ENCODE measurements at places on chromosomes 3 and 15.

- DNase-seq: peak; percentile 45
Measured at GRCh38 chr3:20039765-20040547, at the start of gene KAT2B. Gene KAT2B (plus strand): TSS chr3:20040446. CDS start chr3:20040478, 32 bp downstream.

DNA sequence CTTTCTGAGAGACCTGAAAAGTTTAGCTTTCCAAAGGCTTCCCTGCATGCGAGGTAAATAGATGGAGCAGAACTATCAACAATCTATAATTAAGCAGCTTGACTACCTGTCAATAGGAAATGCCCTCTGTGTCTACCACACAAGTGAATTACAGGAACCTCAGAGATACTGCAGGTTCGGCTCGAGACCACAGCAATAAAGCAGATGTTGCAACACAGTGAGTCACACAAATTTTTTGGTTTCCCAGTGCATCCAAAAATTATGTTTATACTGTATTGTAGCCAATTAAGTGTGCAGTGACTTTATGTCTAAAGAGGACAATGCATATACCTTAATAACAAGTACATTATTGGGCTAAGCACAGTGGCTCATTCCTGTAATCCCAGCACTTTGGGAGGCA lies 252.0 kb downstream of the UBE2E2 start:
- DNase-seq: no peak

DNA sequence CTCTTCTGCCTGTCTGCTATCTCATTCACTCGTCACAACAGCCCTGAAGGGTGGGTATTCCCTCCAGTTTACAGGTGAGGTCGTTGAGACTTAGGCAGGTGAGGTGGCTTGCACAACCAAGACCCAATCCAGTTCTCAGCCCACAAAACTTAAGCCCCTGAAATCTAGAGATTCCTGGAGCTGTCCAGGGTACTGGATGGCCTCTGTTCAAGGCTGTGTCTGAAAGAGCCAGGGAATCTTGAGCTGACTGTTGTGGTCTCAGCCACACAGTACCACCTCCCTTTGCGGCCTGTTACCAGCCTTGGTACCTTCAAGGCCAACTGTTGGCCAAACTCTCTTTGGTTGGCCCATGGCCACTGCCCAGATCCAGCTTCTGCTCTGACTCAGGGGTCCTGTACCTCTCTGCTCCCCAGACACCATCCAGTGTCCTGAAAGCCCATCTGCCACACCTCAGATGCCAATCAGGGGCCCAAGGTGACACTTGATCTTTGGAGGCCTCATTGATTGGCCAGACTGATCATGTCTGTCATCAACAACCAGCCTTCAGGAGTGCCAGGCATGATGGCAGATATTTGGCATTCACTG lies 10.9 kb upstream of the FAM107A start:
- DNase-seq: no peak

- DNase-seq: no peak
Measured at GRCh38 chr15:99447497-99448371, 118.0 kb upstream of the MEF2A start.

DNA sequence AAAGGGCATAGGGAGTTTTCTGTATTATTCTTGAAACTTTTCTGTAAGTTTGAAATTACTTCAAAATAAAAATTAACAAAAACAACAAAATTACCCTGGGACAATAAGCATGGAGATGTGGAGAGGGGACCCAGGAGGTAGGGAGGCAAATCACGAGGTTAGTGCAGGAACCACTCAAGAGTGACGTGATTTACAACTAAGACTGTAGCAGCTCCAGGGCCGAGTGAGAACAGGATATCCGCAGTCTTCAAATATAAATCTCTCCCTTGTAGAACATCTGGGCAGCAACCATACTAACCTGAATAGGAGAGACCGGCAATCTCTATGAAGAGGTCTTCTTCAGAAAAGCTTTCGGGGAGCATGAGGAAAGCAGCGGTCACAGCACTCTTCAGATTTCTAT lies 17.3 kb downstream of the TAMM41 start:
- no peak for DNase-seq

DNA sequence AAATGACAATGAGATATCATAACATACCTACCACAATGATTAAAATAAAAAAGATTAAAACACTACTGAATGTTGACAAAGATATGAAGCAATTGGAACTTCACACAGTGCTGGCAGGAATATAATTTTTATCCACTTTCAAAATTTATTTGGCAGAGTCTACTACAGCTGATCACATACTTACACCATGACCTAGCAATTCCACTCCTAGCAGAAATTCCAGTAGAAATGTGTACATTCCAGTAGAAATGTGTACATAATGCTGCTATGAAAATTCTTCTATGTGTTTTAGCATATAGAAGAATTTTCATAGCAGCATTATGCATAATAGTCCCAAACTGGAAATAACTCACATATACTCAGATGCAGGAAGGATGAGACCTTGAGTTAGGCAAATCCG lies 43.5 kb downstream of the IFT57 start:
- no peak for DNase-seq

DNA sequence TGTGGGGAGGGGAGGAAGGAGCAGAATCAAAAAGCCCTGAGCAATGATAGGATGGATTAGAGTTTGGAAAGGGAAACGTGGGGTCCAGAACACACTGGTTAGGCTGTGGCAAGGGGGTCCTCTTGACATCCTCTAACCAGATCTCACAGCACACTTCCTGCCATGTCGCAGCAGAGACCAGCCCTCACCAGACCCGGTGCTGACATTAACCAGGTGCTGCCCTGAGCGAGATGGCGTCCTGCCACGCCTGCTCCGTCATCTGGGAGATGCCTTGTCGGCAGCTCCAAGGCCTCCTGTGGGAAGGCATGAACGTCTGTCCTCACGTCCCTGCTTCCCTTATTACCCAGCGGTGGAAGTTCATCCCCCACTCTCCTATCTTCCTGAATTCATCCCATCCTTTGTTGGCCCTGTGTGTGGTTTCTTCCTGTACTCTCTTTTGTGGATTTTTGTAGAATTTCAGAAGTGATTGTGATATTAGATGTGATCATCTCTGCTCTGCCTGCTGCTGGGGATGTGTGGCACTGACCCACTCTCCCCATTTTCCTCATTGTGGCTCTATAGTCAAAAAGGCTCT lies 29.4 kb upstream of the MYZAP start:
- no peak for DNase-seq

DNA sequence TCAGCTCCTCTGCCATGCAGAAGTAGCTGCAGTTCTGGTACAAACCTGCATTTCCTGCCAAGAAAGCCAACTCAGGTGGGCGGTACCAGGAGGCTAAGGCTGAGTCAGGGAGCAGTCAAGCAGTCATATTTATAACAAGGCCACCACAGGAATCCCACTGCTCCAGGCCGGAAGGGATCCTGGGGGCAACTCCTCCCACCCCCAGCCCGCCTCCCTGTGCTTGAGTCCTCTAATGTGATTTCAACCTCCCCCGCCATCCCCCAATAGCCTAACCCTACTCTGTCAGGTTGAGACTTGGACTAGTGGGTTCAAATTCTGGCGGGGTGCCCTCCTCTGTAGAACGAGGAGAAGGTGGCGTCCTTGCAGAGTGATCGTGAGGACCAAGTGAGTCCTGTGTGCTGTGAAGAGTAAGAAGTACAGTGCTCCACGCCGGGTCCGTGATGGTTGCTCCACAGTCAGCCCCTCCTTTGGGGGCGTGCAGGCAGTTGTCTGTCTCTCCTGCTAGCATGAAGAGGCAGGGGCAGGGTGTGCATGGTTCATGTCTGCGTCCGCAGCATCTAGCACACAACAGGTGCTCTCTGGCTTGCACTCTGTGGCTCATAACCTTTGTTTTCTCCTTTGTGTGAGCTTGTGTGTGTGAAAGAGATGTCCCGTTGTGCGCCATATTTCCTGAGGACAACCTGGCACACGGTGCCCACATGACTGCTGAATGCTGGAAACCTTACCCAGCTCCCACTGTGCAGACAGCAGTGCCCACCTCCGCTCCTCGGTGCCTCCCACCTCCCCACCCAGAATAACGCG lies 78.3 kb downstream of the SMAD6 start:
- DNase-seq: no peak

- no peak for DNase-seq
Measured at GRCh38 chr3:65666448-65667091, 372.1 kb downstream of the MAGI1 start.

DNA sequence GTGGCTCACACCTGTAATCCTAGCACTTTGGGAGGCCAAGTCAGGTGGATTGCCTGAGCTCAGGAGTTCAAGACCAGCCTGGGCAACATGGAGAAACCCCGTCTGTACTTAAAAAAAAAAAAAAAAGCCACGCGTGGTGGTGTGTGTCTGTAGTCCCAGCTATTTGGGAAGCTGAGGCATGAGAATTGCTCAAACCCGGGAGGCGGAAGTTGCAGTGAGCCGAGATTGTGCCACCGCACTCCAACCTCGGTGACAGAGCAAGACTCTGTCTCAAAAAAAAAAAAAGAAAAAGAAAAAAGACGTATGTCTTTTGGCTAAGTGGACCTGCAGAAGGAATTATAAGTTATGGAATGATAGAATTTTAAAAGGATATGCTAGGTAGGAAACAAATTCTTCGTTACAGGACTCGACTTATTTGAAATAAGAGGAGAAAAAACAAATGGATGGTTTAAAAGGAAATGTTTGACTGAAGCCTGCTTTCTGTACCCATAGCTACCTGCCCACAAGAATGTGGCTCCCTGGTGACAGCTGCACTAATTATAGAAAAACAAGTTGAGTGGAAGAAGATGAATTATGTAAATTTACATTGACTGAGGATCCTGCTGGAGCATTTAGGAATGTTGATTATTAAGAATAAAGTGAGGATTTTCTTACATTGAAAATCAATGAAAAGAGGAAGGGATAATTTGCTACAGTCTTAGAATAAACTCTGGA lies 36.0 kb upstream of the SKIL start:
- no peak for DNase-seq

- no peak for DNase-seq
Measured at GRCh38 chr3:172100482-172100881, 61.1 kb downstream of the FNDC3B start.

GRCh38 chr3:57755368-57755675 lies 787 bp upstream of the SLMAP start:
- no peak for DNase-seq

DNA sequence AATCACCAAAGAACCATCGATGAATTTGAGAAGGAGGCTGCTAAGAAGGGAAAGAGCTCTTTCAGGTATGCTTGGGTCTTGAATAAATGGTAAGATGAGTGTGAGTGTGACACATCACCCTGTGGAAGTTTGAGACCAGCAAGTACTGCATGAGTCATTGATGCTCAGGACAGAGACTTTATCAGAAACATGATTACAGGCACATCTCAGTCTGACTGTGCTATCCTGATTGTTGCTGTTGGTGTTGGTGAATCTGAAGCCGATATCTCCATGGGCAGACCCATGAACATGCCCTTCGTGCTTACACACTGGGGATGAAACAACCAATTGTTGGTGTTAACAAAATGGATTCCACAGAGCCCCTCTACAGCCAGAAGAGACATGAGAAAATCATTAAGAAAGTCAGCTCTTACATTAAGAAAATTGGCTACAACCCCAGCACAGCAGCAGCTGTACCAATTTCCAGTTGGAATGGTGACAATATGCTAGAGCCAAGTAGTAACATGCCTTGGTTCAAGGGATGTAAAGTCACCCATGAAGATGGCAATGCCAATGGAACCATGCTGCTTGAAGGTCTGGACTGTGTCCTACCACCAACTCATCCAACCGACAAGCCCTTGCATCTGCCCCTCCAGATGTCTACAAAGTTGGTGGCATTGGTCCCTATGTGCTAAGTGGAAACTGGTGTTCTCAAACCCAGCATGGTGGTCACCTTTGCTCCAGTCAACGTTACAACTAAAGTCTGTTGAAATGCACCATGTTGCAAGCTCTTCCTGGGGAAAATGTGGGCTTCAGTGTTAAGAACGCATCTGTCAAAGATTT lies 20.5 kb downstream of the TM4SF4 start:
- DNase-seq: no peak

DNA sequence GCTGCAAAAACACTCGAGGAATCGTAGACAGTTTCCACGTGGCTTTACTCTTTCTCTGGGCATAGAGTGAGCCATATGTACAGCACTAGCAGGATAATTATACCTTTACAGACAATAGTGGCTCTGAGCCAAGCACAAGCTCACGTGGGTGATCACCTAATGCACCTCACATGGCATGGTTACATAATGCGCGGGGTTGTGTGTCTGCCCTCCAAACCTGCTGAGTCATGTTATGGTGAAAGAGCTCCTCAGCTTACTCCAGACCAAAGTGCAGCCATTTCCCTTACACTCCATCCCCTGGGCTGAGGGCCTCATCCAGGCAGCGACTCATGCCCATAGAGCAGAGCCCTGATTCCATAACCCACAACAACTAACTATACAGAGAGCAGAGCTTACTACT lies 1458.4 kb upstream of the CADM2 start:
- no peak for DNase-seq

DNA sequence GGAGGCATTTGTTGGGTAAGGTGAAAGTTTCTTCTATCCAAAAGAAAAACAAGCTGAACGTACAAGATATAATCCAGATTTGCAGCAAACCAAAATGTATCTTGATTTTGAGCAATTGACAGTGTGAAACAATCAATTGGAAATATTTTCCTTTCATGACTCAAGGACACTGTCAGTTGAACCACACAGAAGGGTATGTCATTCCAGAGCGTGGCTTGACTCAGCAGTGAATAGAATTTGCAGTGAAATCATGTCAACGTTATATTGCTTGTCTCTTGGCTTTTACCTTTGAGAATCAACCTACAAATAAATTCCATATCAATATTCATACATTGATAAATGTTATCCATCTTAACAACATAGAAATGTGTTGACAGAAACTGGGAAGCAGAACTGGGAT lies 78.2 kb downstream of the TM2D3 start:
- DNase-seq: no peak

- DNase-seq: no peak
Measured at GRCh38 chr15:92845126-92845508, 55.0 kb upstream of the CHD2 start.

GRCh38 chr3:27861046-27862036 lies 139.2 kb upstream of the EOMES start:
- no peak for DNase-seq

DNA sequence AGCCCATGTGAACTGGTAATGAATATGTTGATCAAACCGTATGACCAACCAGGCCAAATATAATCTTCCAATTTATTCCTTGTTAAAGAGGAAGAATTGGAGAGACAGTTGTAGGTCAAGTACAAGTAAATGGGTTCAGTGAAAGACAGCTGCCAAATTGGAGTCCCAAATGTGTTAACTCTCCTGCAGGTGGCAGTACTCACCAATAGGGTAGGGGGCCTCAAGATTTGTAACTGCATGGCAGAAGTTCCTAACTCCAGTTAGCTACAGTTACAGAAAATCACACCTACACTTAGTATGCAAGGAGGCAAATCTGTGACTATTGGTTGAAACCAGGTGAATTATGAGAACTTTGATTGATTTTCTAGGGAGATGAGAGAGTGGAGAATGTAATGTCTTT lies 278.0 kb downstream of the ZBBX start:
- DNase-seq: no peak

- DNase-seq: no peak
Measured at GRCh38 chr3:121988146-121988545, 33.9 kb downstream of the ILDR1 start.

GRCh38 chr3:76016769-76017439 lies 231.6 kb upstream of the ZNF717 start:
- no peak for DNase-seq

GRCh38 chr3:2423143-2423542 lies 324.5 kb downstream of the CNTN4 start:
- no peak for DNase-seq

Data from hypothalamus (tissue), 51 donors.